ENCODE measurements at places on chromosomes 13 and 19. TPM values are rescaled to one million over a fixed set of nuclear protein-coding genes. Genes with fewer than 3 reads are reported as not detected.

The PLEKHF1 gene
- 49.8 TPM for total RNA-seq

The ONECUT3 gene
- total RNA-seq, result not detected

The RAVER1 gene
- 12.0 TPM for total RNA-seq

The PCDH17 gene
- total RNA-seq, result 1.4 TPM

The KIR3DL1 gene
- total RNA-seq, result not detected

The ZNF844 gene
- 2.0 TPM for total RNA-seq

The CAMSAP3 gene
- total RNA-seq, result not detected
